ENCODE measurements at places on chromosomes 12 and 14.

DNA sequence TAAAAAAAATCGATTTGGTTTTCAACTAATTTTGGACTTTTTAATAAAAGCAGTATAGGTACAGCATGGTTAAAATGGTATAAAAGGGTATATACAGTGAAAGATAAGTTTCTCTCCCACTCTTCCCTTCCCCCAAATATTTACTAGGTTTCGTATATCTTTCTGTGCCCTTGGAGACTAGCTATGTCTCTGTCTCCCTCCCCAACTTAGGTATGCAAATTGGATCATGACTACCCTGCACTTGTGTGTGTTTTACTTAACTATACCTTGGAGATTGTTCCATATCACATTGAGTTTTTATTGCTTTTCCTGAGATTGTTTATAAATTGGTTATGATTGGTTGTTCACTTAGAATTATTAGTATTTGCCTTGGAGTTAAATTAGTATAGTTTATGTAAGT lies 19.4 kb downstream of the AEBP2 start:
- no peak for DNase-seq

- DNase-seq = no peak
Observed at GRCh38 chr12:58532855-58533608, 387.3 kb downstream of the LRIG3 start.

GRCh38 chr14:63512861-63513260 lies 30.3 kb downstream of the PPP2R5E start:
- DNase-seq = no peak

GRCh38 chr12:78878459-78878858 lies 13.9 kb downstream of the SYT1 start:
- DNase-seq = no peak

- DNase-seq = no peak
Observed at GRCh38 chr12:92640691-92641090, 62.1 kb upstream of the PLEKHG7 start.

Data from stimulated activated CD8-positive, alpha-beta memory T cell treated with anti-CD3 and anti-CD28 coated beads, Interleukin-15, amount 100 ng/mL, for 1 hour (primary cell).